Psoas muscle (tissue), 8 donors: ENCODE measurements at places on chromosomes 7 and 10. TPM values are rescaled to one million over a fixed set of nuclear protein-coding genes. Genes with fewer than 3 reads are reported as not detected.
A peak's percentile ranks its signal among the peaks of the same experiment; 100 is the strongest.

APBB1IP gene
- polyA plus RNA-seq = 0.55 TPM

- peak overlapping the region; percentile 4 for H3K4me3 ChIP-seq
- DNase-seq = no peak
- H3K27me3 ChIP-seq = no peaks in the 10 kb centered on the region
- H3K36me3 ChIP-seq = no peaks in the 10 kb centered on the region
Measured at GRCh38 chr7:18727115-18727870, 231.7 kb downstream of the HDAC9 start.

GRCh38 chr10:15754937-15755336 is 35.2 kb upstream of the ITGA8 start:
- H3K36me3 ChIP-seq = no peaks in the 10 kb centered on the region
- H3K4me1 ChIP-seq = no peaks in the 10 kb centered on the region
- H3K27ac ChIP-seq = no peak overlapping the region
- no peak overlapping the region for H3K4me3 ChIP-seq
- no peaks in the 10 kb centered on the region for H3K27me3 ChIP-seq

DNA sequence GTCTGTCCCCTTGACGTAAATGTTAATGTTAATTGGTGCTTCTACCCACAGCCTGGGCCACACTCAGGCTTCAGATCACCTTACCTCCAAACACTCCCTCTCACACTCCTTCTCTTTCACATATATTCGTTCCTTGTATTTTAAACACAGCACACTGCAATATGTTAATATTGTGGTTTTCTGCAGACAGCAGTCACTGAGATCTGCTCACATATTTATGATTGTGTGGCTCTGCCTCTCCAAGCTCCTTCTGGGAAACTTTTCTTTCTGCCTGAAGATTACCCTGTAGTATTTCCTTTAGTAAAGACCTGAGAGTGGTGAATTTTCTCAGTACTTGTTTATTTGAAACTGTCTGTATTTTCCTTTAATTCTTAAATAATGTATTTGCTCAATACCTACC is 104.7 kb downstream of the VWC2 start:
- no peak overlapping the region for H3K4me3 ChIP-seq
- no peak for DNase-seq
- no peaks in the 10 kb centered on the region for H3K36me3 ChIP-seq
- H3K27ac ChIP-seq = no peak overlapping the region
- no peaks in the 10 kb centered on the region for H3K4me1 ChIP-seq

- no peaks in the 10 kb centered on the region for H3K36me3 ChIP-seq
- no peaks in the 10 kb centered on the region for H3K27me3 ChIP-seq
- H3K4me1 ChIP-seq = no peaks in the 10 kb centered on the region
- no peak overlapping the region for H3K27ac ChIP-seq
Measured at GRCh38 chr7:39845006-39845405, 105.0 kb upstream of the CDK13 start.
